IPS-NIHi11 (cell line): ENCODE measurements at places on chromosomes 7 and 10.

DNA sequence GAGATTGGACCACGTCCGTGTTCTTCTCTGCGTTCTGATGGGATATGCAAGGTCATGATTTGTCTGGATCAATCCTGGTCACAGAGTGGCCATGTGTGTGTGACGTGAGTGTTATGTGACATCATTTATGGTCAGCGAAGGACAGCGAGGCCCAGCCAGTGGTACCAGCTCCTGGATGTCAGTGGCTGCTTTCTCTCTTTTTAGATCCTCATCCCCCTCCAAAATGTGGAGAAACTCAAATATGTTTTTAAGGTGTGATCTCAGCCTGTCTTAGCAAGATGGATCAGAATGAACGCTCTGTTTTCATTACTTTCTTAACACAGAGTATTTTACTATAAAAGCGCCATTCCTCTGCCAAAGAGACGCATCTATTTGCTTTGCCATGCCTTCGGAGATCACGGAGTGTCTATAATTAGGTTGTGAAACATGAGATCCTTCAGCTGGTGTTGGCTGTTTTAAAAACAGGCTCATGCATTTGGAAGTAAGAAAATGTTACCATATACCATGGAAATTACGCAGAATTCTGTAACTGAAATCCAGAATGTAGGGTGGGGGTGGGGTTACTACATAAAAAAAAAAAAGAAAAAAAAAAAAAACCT, 245.5 kb upstream of the TCERG1L start:
- no peak for DNase-seq

- DNase-seq = peak; percentile 15
Measured at GRCh38 chr10:130301021-130301892, 165.1 kb downstream of the GLRX3 start.

GRCh38 chr7:2115760-2116447, 116.8 kb downstream of the MAD1L1 start:
- no peak for DNase-seq

DNA sequence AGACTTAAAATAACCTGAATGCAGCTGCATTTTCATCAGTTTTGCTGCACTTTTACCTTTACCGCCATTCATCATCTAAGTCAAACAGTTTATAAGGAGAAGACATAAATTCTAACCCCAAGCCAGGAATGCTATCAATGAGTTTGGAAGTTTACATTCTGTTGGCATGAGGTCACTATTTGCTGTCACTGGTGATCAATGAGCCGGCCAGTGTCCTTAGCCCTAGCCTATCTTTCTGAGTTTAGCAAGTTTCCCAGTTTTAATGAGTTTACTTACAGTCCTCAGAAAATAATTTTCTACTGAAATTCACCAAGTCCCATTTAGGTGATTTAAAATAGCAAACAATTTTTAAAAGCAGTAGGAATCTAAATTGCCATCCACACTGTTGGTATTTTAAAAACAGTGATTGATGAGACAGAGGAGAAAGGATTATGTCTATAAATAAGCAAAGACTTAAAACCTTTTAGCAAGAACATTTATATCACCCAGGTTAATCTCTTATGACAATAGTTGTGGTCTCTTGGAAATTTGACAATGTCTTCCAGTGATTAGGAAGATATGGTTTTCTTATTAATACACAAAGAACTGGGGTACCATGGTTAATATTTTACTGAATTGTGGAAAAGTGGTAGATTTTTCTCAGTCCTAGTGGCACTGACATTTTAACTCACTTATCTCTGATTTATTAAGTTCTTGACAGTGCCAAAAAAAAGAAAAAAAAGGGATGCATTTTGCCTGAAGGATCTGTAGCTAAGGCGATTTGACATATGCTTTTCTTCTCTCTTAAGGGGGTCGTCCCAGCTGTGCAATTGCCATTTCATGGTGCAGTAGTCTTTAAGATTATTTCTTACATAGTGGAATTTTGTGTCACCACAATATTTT, 443.4 kb upstream of the ANKRD30A start:
- peak; percentile 17 for DNase-seq

GRCh38 chr7:39712751-39713150, 89.4 kb downstream of the RALA start:
- DNase-seq = no peak

DNA sequence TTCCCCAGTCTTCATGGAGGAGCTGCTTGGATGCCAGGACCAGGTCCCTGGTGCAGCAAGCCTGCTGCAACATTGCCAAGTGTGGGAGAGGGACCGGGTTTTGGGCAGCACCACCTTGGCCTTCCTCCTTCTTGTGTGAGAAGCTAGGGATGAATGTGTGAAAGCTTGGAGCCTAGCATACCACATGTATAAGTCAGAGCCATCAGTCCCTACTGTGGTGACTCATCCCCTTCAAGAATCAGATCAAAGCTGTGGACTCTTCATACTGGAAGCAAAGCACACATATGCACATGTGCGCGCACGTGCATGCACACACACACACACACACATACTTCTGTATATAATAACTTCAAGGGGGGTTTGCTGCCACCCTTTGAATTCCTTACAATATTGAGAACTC, 527.8 kb downstream of the LRMDA start:
- DNase-seq = no peak
